ENCODE measurements at places on chromosomes 3 and 15. TPM values are rescaled to one million over a fixed set of nuclear protein-coding genes. Genes with fewer than 3 reads are reported as not detected.
A peak's percentile ranks its signal among the peaks of the same experiment; 100 is the strongest.

GRCh38 chr3:119295816-119296726, 1.9 kb downstream of the ARHGAP31 start:
- no peak for DNase-seq

The ITIH1 gene
- not detected for total RNA-seq

DNA sequence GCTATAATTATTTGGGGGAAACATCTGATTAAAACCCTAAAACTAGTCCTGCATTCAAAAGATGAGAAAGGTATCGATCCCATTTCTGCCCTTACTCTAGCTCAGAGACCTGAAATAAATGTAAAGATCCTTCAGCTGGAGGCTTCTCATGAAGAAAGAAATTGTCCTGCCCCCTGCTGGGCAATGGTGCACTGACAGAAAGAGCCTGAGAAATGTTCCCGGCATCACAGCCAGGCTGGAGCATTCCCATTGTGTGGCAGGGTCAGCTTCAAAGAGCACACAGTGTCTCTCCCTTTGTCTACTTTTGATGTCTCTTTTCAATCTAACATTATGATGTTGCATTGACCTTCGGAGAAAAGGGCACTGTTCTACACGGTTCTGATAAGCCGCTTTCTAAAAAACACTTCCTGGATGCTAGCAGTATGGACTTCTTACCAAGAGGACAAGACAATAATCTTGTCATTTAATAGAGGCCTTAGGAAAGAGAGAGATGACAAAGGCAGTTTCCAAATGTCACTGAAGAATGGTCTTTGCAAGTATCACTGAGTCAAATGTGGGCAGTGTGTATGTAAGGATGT, 287.5 kb downstream of the MAGI1 start:
- DNase-seq, result peak; percentile 24

The ZPLD1 gene
- total RNA-seq, result not detected

DNA sequence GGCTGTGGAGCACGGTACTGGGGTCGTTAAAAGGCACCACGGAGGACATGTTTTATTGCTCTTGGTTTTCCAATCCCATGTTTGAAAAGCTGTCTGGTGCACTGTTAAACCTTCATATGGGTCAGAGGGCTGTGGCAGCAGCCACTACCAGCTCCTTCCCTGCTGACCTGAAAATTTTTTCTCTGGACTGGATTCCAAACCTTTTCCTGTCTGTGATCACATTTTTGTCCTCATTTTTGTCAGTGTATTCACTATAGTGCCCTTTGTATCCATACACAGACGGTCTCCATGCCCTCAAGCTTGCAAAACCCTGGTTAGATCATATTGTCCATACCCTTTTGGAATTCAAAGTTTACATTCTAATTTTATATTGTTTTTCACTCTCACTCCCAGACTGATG, 70.5 kb downstream of the NME9 start:
- no peak for DNase-seq

DNA sequence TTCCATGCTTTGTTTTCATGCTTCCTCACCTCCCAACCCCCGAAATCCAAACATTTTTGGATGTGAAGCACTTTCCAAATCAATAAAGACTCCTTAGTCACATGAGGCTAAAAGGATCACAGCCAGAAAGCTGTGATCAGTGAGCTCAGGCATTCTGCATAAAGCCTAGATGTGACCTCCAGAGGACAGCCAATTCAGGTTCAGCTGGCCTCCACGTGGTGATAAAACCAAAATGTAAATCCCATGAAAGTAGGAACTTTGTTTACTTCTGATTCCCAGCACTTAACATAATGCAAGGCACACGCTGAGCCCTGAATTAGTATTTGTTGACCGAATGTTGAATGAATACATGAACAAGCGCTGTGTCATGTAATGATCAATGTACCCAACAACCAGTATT, 249.5 kb upstream of the EOMES start:
- DNase-seq, result no peak

The TM6SF1 gene
- total RNA-seq, result 27.7 TPM

The NR2E3 gene
- total RNA-seq, result not detected

The ALDH1A3 gene
- 3.3 TPM for total RNA-seq

GRCh38 chr3:59052803-59053411, 3.1 kb upstream of the CFAP20DC start:
- no peak for DNase-seq

GRCh38 chr3:57958642-57959422, 49.4 kb upstream of the FLNB start:
- no peak for DNase-seq

GRCh38 chr3:129358772-129359371, 69.6 kb downstream of the EFCAB12 start:
- DNase-seq, result no peak

GRCh38 chr3:132756108-132756650, 34.0 kb upstream of the NPHP3 start:
- DNase-seq, result no peak

The UBA3 gene
- total RNA-seq, result 105 TPM

DNA sequence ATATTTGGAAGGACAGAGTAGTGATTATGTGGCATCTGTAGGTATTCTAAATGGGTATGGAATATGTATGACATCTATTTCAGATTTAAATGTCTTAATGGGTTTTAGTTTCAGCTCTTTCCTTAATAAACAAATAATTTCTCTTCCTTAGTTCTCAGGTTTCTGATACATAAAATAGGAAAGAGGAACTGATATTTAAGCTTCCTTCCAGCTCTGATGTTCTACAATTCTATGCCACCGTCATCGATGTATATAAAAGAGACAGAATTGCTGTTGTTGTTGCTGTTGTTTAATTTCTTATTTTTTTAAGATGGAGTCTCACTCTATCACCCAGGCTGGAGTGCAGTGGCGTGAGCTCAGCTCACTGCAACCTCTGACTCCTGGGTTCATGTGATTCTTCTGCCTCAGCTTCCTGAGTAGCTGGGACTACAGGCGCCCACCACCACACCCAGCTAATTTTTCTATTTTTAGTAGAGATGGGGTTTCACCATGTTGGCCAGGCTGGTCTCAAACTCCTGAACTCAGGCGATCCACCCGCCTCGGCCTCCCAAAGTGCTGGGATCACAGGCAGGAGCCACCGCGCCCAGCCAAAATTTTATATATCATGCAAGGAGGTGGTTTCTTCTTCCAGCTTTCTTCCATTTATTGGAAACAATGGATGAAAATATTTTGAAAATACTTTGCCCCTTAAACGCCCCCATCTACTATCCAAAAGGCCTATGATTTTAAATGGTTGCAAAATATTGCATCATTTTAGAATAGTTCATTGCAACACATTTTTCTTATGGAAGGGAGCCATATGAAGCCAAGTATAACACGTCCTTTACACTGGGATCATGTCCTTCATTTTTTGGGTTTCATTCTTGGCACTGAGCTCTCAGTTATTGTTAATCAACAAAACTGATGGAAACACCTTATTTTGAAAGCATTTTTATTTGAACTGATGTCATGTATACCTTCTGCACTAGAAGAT, 13.9 kb upstream of the C15orf61 start:
- no peak for DNase-seq

- no peak for DNase-seq
These were observed 55.2 kb downstream of the KCNAB1 start for GRCh38 chr3:156175570-156175969.

DNA sequence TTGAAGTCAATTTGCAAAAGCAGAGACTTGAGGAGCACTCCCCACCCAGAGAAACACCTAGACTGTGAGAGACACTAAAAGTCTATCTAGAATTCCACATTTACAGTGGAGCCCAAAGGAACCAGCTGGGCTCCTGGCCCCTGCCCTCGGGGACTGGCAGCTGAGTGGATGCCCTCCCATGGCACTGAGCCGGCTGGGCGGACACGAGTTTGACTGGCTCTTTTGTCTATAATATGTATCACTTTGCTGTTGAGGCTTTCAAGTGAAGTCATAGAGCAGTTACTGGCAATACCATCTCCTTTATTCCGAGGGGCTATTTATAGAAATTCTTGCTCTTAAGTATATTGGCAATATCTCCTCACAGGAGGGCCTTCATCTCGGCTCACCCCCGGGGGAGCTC, 65.8 kb upstream of the TNFAIP8L3 start:
- peak; percentile 27 for DNase-seq

All from frontal cortex (tissue), 4 donors.